ENCODE measurements at places on chromosomes 1 and 21.

DNA sequence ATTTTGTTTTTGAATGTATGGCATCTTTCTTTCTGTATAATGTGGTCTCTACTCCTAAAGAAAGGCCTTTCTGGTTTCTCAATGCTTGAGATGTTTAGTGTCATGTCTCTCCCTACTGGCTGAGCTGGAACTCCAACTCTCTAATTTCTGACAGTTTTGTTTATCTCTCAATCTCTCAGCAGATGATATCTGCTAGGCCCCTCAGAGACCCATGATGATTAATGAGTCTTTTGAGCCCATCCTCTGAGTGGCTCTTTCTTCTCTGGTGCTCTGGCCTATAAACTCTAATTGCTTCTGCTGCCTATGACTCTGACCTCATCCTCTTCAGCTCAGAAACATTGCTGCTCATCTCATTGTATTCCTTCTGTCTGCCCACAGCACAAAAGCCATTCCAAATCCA is 46.6 kb downstream of the CRB1 start:
- DNase-seq = no peak

DNA sequence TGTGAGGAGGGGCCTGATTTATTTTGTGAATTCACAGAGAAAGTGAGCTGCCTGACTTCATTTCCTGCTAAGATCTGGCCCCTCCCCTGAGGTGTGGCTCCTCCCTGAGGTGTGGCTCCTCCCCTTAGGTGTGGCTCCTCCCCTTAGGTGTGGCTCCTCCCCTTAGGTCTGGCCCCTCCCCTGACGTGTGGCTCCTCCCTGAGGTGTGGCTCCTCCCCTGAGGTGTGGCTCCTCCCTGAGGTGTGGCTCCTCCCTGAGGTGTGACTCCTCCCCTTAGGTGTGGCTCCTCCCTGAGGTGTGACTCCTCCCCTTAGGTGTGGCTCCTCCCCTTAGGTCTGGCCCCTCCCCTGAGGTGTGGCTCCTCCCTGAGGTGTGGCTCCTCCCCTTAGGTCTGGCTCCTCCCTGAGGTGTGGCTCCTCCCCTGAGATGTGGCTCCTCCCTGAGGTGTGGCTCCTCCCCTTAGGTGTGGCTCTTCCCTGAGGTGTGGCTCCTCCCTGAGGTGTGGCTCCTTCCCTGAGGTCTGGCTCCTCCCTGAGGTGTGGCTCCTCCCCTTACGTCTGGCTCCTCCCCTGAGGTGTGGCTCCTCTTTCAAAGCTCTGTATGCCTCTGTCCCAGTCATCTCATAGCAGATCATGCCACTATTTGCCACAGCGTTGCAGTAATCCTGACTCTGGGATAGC is 26.9 kb upstream of the LRRC3 start:
- peak; percentile 50 for DNase-seq

DNA sequence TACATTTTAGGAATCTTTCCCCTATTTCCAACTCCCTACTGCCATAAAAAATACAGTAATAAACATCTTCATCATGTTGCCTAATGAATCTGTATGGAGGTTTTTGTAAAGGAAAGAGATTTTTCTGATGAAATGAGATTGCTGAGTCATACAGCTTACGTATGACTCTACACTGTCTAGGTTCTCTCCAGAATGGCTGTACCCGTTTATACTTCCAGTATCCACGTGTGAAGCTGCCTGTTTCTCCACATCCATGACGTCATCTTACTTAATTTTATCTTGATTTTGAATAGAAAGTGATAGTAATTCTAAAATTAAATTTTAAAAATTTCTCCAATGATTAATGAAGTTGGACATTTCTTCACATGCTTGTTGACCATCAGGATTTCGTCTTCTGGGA is 103.7 kb downstream of the COQ8A start:
- no peak for DNase-seq

DNA sequence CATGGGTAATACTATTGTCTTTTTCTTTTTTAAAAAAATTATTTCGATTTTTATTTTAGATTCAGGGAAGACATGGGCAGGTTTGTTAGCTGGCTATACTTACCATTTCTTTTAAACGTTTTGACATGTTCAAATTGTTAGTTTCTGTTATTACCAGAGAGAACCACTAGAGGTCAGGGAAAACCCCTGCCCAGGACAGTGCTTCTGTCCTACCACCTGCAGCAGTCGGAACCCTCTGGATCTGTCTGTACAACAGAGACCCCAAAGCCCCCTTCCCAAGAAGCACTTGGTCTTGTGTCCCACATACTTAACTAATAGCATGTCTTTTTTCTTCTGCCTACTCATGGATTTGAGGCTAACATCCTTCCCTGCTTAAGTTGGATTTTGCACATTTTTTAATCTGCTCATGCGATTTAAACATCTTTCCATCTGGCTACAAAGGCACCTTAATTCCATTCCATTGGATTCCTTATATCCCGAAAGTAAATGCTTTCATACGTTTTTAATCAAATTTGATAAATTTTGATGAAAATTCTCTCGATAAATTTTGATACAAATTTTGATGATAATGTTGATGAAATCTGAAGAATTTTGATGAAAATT is 10.0 kb upstream of the C1orf115 start:
- peak; percentile 10 for DNase-seq

GRCh38 chr1:161038523-161039153 is at the start of gene TSTD1:
Gene TSTD1, minus strand, starts transcription at chr1:161038964. Its CDS starts 75 bp downstream, at chr1:161038889.
- peak; percentile 90 for DNase-seq

DNA sequence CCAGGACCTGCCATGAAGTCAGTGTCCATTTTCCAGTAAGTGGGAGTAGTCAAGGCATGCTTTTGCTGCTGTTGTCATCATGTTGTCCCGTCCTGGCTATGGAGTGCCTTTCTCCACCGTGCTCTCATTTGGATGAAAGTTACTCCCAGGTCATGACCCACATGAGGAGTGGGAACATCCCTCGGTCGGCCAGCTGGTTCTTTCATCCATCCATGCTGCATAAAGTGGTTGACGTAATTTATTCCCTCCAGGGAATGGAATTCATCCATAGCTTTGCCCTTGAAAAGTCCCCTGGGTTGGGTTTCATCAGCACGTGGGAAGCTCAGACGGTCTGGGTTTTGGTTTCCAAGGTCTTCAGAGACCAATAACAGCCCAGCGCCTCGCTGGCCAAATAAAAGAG is 11.6 kb downstream of the PLA2G2A start:
- no peak for DNase-seq

- DNase-seq = peak; percentile 65
Measured at GRCh38 chr1:24189528-24189927, 2.4 kb upstream of the IFNLR1 start.

DNA sequence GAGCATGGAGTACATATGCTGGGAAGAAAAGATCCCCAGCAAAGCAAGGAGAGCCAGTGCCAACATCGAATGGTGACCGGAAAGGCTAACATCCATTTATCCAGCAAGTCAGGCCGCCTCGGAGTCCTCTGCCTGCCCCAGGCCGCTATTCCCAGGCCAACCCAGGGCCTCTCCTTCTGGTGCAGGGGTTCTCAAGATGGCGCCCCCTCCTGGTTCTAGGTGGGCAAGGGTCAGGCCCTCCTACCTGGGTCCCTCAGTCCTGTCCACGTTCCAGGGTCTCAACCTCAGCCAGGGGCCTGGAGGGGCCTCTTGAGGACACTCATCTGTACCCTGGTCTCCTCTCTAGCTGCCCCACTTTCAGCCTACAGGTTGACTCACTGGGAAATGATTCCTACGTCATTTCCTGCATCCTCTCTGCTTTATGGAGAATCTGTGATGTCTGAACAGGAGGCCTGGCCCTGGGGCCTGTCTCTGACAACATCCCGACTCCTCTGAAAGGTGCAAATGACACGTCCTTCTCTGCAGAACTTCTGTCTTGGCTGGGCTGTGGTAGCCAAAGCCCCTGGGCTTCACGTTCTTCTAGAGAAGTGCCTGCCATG is 145.3 kb downstream of the PSMG1 start:
- DNase-seq = no peak

- no peak for DNase-seq
Measured at GRCh38 chr1:246333855-246334254, 173.2 kb downstream of the SMYD3 start.

DNA sequence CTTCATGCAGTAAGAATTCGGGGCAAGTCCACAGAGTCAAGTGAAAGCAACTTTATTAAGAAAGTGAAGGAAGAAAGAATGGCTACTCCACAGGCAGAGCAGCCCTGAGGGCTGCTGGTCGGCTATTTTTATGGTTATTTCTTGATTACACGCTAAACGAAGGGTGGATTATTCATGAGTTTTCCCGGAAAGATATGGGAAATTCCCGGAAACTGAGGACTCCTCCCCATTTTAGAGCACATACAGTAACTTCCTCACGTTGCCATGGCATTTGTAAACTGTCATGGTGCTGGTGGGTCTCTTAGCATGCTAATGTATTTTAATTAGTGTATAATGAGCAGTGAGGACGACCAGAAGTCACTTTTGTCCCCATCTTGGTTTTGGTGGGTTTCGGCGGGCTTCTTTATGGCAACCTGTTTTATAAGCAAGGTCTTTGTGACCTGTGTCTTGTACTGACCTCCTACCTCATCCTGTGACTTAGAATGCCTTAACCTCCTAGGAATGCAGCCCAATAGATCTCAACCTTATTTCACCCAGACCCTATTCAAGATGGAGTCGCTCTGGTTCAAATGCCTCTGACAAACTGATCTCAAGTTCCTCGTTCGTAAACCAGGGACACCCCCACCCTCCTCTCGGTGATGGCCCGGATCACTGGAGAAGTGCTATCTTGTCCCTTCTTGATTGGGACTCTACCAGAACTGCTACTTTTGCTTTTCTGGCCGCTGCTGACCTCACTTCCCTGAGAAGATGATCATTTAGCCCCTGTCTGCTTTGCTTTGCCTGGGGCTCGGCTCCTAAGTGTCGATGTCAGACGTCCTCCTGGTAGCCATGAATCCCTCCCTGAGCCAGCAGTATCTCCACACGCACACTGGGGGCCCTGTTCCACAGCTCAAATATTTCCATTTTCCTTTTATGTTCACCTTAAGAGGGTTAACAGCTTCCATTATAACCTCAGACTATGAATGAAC is 48.8 kb downstream of the CLSTN1 start:
- no peak for DNase-seq

DNA sequence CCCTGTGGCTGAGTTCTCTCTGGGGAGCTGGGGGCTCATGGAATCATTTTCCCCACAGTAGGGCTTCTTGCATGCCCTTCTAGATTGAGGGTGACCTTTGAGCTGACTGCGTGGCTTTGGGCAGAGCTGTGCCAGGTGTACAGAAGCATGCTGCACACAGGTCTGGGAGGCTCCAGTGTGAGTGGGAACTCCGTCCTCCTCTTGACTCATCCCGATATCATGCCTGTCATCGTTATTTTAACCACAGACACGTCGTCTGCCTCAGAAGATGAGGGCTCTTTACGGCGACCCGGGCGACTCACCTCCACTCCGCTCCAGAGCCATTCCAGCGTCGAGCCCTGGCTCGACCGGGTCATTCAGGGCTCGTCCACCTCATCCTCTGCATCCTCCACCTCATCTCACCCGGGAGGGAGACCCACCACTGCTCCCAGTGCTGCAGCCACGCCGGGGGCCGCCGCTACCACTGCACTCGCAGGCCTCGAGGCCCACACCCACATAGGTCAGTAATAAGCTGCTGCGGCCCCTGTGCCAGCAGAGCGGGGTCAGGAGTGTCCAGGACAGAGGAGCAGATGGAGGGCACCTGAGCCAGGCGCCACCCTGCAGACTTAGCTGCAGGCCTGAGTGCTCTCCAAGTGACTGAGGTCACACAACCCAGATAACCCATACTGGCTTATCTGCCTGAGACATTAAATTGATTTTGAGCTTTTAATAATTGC is 39.8 kb downstream of the DIP2A start:
- no peak for DNase-seq

- no peak for DNase-seq
Measured at GRCh38 chr1:33157131-33157530, 24.7 kb downstream of the TRIM62 start.

- DNase-seq = no peak
Measured at GRCh38 chr1:53871221-53871620, 18.4 kb downstream of the YIPF1 start.

GRCh38 chr1:4411862-4412261 is 242.5 kb upstream of the AJAP1 start:
- no peak for DNase-seq

DNA sequence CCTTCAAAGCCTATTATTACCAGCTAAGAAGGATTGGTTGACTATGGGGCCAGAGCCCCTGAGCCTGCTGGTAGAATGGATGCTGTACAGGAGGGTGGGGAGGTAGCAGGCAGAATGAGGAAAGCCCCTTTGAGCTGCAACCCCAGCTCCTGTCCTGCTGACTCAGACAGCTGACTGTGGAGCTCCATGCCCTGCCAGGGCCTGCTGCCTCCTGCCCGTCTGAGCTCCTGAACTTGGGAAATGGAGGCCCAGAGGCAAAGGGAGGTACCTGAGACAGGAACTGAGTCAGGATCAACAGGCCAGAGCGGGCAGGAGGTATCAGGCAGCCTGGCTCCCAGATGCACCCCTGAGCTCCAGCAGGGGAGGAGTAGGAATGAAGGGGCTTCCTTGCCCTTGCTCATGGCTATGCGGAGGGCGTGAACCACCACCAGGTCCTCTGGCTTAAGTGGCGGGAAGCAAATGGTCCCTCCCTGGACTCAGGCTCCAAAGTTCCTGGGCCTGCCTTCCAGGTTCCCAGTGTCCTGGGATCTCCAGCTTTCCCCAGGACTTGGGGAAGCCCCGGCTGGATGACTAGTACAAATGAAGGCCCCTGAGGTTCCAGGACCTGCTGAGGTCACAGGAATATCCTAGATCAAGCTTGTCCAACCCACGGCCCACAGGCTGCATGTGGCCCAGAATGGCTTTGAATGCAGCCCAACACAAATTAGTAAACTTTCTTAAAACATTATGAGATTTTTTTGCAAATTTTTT is 3.9 kb upstream of the SFN start:
- no peak for DNase-seq

- DNase-seq = no peak
Measured at GRCh38 chr1:93864175-93864574, 14.8 kb downstream of the DNTTIP2 start.
